Stimulated activated CD4-positive, alpha-beta T cell treated with anti-CD3 and anti-CD28 coated beads, Interleukin-1b, Interleukin-23, amount 100 ng/mL, for 1 hour (primary cell): ENCODE measurements at places on chromosomes 3 and 15.

DNA sequence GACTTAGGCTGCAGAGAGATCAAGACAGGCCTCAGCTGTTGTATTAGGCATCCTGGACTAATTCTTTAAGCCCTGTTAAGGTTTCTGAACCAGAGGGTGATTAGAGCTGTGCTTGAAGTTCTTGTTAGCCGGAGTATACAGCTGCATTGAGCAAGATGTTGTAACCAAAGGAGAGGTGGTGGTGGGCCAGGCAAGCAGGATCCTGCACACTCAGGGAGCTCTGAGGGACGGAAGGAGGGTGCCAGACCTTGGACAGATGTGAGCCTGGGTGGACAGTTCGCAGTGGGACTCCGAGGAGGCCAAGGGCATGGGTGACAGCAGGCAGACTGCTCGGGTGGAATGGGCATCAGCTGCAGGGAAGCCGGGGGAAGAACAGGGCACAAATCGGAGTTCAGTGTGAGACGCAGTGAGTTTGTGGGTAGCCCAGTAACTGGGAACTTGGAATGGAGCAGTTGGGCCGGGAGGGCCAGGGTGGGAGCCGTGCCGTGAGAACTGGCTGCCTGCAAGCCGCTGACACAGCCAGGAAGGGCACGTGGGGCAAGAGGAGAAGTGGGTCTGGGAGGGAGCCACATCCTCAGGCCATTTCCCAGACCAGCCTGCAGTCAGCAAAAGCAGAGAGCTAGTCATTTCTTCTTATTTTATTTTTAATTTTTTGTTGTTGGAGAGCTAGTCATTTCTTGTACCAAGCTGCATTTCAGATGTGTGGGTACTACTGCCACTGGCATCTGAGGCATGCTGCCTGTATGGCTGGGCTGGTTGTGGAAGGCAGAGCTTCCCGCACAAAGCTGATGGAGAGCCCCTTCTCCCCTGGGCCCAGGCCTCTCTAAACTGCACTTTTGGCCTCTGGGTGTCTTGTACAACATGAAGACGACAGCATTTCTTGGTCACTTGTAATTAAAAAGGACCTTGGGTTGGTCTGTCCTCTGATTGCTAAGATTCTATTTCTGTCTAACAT lies 61.0 kb downstream of the PGPEP1L start:
- no peak for DNase-seq

- no peak for DNase-seq
Measured at GRCh38 chr3:58490860-58491501, 915 bp upstream of the KCTD6 start.

DNA sequence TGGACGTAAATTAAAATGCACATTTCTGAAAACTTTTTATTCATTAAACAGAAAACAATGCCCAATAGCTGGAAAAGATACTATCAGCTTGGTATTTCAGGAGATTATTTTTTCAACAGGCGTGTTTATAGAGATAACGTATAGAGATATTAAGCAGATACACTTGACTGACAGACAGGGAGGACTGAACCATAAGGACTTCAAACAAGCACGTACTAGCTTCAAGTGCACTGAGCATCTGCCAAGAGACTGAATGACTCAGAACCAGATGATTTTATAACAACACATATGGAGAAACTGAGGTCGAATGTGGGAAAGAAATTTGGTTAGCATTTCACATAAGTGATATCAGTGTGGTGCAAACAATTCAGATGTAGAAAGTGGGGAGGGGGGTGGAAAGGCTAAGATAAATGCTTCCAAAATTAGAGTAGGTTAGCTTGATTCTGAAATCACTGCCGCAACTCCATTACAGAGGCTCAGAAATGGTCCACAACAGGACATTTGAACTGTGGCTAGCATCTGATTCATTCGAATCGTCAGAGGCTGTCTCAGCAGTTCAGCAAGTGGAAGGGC lies 103.5 kb downstream of the SEMA6D start:
- DNase-seq = no peak

GRCh38 chr15:74815121-74815934 lies 2.7 kb downstream of the LMAN1L start:
- no peak for DNase-seq

DNA sequence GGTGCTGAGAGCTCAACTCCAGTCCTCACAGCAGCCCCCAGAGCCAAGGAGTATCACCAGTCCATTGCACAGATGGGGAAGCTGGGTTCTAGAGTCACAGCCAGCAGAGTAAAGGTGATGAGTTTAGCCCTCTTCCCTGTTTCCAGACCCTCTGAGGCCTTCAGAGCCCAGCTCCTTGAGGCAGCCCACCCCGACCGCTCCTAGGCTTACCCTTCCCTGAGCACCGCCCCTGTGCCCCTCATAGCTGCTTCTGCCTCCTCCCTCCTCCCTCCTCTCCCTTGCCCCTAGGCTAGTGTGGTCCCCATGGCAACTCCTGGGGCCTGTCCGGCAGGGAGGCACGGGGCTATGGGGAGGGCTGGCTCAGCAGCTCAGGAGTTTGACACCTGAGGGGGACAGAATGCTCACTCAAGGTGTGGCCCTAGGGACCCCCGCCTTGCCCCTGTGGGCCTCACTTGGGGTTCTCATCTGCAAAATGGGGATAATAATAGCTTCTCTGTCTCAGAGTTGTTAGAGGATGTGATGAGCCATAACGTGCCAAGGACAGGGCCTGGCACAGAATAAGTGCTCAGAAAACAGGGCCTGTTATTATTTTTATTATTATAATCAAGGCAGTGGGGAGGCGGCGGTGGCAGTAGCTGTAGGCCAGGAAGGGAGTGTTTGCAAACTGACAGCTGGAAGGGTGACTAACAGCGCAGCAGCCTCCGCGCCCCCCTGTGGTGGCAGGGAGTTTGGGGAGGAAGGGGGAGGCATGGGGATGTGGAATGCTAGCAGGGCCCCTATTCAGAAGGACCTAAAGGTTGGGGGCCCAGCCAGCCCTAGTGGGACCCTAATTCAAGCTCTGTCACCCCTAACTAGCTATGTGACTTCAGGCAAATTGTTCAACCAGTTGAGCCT lies 11.5 kb downstream of the CSK start:
- DNase-seq = no peak
